ENCODE measurements at places on chromosomes 5 and 9.

GRCh38 chr5:118295045-118295444 lies 693.3 kb downstream of the DTWD2 start:
- no peak for DNase-seq

DNA sequence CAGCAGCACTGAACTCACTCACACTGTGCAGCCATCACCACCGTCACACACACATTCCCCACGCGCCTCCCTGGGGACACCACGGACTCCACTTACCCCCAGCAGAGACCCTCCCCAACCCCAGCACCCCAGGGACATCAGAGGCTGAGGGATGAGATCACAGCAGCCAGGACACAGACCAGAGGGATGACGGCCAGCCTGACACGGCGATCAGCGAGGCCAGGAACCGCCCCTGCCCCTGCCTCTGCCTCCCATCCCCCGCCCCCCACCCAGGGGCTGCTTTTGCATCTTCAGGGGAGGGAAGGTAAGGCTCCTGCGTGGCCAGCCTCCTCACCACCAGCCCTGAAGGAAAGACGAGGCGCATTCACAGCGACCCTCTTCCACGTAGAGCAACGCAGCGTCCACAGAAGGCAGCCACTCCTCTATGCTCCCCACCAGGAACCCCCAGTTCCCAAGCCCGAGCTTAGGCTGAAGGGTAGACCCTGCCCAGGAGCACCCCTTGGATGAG lies 104.5 kb downstream of the VAV2 start:
- no peak for DNase-seq

- DNase-seq = no peak
Observed at GRCh38 chr5:97141539-97141938, 872 bp downstream of the LIX1 start.

DNA sequence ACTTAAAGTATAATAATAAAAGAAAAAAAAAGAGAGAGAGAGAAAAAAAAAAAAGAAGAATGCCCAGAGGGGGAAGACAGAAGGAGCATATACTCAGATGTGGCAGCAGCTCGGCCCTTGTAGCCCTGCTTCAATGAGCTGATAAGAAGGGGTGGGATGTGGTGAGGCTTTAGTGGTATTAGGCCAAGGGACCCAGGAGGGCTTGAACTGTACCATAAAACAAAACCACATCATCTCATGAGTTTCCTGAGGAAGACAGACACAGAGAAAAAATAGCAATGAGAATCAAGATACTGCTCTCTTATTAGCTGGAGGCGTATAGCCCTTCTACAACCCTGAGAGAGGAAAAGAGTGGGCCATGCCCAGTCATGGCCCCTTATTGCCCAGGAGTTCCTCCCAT lies 72.8 kb downstream of the SLC1A1 start:
- DNase-seq = no peak

Data from stimulated activated CD4-positive, alpha-beta T cell treated with anti-CD3 and anti-CD28 coated beads, Interleukin-1b, Interleukin-23, amount 100 ng/mL, for 1 hour (primary cell).